ENCODE measurements at places on chromosomes 7 and 10.
A peak's percentile ranks its signal among the peaks of the same experiment; 100 is the strongest.

DNA sequence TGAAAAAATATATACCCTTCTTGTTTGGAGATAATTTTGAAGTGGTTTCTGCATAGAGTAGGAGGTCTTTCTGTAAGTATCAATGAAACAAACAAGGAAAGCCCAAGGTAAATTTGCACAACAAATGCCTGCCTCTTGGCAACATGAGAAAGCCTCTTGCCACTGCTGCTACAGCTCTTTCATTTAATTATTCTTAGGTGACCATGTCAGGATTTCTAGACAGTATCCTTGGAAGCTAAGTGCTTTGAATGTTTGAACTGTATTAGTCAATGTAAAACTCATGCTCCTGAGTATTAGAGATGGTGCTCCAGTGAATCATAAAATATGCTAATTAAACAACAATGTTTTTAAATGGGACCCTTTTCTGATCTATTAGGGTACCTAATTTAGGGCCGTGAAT is 81.2 kb upstream of the ITGB1 start:
- DNase-seq = peak; percentile 9

- peak; percentile 36 for DNase-seq
Measured at GRCh38 chr7:117012696-117013095, 59.4 kb downstream of the ST7 start.

DNA sequence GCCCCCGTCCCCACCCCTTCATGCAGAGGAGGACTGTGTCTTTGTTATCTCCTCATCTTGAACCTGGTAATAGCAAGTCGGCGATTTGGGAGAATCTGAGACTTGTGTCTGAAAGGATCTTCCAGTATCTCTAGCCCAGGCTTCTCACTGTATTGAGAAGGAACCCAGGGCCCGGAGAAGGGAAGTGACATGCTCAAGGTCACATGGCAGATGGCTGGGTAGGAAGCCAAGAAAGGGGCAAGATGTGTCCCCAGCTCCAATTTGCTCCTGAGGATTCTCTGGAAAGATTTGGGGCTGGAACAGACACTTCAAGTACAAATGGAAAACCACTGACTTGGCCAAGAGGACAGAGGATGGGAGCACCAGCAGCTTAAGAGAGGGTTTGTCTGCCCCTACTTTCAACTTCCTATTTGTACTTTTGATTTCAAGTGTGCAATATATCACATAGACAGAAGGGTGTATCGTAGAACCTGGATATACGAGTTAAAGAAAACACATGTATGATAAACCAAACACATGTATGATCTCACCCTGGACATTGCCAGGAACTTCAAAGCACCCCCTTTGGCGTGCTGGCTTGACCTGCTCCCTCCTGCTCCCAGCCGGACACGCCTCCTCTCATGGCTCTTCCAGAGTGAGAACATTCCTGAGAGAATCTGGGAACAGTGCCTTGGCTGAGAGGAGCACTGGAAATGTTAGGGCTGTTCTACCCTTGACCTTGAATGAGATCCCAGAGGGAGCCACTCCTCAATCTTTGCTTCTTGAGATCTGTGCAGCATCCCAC is 79.7 kb downstream of the CDH23 start:
- DNase-seq = no peak

- DNase-seq = no peak
Measured at GRCh38 chr10:6711408-6711841, 131.3 kb upstream of the PRKCQ start.

GRCh38 chr7:16836481-16836880 is 31.7 kb upstream of the AGR2 start:
- no peak for DNase-seq

GRCh38 chr10:15804109-15804508 is 56.2 kb downstream of the MINDY3 start:
- DNase-seq = no peak

GRCh38 chr7:102395592-102395872 is 631 bp upstream of the PRKRIP1 start:
- no peak for DNase-seq

GRCh38 chr7:17013204-17013603 is 131.4 kb upstream of the AGR3 start:
- peak; percentile 46 for DNase-seq

DNA sequence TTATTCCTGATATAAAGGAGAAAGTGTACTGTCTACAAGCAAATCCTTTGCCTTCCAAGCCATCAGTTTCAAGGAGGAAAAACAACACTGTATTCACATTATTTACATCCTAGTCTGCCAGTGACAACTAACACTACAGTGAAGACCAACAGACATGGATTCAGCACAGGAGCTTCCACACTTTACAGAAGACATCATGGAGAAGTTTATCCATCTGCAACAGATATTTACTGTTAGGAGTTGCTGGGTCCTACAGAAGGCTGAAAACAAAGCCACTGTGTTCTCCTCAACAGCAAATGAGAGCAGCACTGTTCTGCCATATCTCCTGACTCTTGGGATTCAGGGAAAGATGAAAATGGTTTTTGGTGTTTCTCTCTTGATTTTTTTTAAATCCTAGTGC is 31.9 kb downstream of the NAPEPLD start:
- DNase-seq = no peak

DNA sequence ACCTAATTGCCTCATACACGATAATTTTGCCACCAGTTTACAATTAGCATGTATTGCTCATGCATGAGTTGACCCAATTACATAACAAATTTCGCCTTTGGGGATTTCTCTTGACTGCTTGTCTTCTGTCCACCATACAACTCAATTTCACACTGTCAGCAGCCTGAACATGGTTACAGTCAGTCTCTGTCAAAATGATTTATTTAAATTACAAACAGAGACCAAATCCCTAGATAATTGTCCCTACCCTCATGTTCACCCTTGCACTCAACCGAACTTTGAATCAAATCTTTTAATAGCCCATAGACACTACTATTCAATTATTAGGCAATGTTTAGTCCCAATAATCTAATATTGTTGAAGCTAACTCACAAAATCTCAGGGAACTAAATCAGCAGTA is 59.7 kb upstream of the NEBL start:
- DNase-seq = no peak

- no peak for DNase-seq
Measured at GRCh38 chr10:108556186-108556585, 1367.1 kb downstream of the XPNPEP1 start.

DNA sequence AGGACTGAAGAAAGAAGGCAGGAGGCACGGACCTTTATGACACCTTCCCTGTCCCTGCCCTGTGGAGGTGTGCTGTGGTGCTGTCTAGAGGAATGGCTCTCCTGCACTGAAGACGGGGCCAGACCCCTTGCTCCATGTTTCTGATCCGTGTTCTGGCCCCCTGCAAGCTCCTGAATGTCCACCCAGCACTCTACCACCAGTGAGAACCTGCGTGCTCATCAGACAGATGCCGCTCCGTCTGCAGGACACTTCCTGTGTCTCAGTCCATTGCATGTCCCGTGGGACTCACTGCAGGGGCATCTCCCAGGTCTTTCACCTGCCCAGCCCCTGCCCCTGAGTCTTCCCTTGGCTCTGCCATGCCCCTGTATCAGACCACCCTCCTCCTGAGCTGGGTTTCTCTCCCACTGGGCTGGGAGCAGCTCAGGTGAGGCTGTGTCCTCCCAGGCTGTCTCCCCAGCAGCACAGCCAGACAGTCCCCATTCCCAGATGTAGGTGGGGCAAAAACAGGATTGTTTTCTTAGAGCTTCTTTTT is 278.3 kb upstream of the ZNF32 start:
- no peak for DNase-seq

DNA sequence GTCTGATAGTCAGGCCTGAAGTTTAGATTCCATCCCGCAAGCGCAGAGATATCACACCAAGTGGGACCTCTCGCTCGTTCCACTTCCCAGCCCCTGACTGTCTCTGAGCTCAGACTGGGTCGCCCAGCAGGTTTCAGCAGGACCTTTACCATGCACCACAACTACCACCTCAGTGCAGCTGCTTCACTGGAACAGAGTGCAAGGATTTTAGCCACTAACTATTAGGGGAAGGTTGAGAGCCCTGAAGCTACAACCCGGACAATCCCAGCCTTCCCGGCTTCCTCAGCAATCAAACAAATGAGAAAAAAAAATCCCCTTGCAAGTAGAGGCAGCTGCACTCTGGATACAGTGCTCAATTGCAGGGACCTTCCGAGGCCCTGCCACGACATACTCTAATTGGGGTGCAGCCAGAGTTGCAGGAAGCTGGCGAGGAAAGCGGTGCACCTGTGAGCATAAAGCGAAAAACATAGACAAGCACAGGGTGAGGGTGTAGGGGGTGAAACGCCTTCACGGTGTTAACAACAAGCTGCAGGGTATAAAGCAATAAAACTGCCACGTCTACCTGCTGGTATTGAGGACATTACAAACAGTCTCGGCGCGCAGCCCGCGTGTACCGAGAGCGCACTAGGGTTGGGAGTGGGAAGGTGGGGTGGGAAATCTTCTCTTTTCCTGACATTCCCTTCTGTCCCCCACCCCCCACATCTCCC is 2.6 kb upstream of the DLX6 start:
- no peak for DNase-seq

DNA sequence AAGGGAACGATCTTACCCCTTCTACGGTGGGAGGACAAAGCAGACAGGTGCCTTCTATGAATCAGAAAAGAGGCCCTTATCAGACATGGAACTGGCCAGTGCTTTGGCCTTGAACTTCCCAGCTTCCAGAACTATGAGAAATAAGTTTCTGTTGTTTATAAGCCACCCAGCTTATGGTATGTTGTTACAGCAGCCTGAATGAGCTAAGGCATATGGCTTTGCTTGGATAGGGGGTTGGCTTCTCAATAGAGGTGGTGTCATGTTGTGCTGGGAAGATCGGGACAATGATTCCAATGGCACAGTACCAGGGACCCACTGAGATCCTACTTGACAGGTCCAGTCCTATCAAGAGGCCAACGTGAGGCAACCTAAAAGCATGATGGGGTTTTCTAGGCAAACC is 183.4 kb upstream of the BMPER start:
- DNase-seq = no peak

DNA sequence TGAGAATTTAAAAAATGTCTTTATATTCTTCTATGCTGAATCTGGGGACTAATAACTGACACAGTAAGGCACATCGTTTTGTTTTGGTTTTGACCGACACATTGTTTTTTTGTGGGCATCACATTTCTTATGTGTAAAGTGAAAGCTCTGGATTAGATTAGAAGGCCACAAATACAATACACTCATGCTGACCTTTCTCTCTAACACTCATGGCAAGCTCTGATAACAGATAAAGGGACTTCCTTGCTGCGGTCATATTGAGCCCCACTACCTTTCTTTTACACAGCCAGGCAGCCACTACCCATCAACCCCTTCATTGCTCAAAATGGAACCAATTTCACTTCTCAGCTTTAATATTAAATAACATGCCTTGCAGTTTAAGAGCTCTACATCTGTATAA is 26.0 kb downstream of the PPP1R3A start:
- DNase-seq = peak; percentile 23

- peak; percentile 24 for DNase-seq
Measured at GRCh38 chr10:7788639-7789286, 786 bp downstream of the ATP5F1C start.

- no peak for DNase-seq
Measured at GRCh38 chr10:7567911-7568620, 98.7 kb downstream of the ITIH5 start.

- DNase-seq = no peak
Measured at GRCh38 chr7:105028004-105028403, 14.0 kb downstream of the KMT2E start.

DNA sequence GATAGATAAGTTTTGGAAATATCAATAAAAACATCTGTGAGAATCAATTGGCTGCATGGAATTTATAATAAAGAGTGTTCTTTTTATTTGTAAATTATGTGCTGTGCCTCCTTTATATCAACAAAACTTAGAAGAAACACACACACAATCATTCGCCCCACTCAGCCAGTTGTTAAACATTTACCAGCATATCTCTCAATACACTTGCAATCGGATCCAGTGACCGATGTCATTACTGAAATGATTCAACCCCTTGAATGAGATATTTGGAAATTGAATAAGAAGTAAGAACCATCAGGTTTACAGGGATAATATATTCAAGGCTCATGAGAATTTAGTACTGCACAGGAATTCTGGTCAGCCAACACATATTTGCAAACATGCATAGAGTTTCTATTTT is 35.6 kb downstream of the TAF3 start:
- DNase-seq = no peak

GRCh38 chr10:34430685-34431084 is 384.4 kb downstream of the PARD3 start:
- DNase-seq = no peak

DNA sequence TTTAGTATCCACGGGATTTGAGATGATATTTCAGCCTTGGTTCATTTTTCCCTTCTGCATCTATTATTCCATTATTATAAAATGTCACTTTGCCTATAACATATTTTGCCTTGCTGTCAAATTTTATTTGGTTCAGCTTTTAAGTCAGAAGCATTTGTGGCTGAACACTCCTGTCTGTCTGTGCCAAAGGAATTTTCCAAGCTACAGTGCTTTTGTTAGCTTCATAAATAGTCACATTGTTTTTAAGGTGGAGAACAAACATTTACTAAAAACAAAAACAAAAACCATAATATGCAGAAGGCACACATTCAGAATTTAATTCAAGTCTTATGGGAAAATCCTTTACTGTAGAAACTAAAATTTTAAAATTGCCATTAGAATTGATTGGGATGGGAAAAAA is 33.8 kb upstream of the ELMO1 start:
- DNase-seq = no peak

DNA sequence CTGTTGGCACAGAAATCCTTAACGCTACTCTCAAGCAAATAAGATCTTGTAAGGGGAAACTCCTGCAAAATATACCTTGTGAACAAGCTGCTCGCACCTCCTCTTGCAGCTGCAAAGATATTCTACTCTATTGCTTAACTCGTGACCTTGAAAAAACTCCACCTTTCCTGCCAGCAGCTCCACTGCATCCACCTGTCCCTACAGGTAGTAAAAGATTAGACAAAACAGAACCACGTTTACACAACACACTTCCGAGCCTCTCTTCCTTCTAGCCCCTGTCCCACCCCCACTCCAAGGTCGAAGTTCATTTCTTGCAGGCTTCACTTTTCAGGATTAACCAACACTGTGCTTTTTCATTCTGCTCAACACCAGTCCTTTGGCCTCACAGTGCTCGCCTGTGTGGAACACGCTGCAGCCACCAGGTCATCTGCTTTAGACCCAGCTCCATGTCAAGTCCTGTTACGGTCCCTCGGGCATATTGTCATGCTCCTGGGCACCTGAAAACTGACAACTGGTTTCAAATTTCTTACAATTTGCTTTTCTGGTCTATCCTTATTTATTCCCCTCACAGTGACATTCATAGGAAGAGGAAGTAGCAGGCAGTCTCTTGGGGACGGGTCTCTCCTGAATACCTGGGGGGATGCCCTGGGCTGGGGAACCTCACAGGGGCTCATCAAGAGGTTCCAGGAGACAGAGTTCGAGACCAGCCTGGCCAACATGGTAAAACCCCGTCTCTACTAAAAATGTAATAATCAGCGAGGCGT is 165.8 kb upstream of the KLF14 start:
- DNase-seq = no peak

- peak; percentile 14 for DNase-seq
Measured at GRCh38 chr10:76974017-76974691, 663.5 kb downstream of the KCNMA1 start.

GRCh38 chr7:95537468-95537867 is 51.7 kb downstream of the ASB4 start:
- DNase-seq = no peak

GRCh38 chr7:104033837-104034236 is 44.4 kb upstream of the RELN start:
- no peak for DNase-seq

- peak; percentile 16 for DNase-seq
Measured at GRCh38 chr7:51324206-51324898, 7.7 kb upstream of the COBL start.

- no peak for DNase-seq
Measured at GRCh38 chr10:61125560-61126170, 181.7 kb upstream of the RHOBTB1 start.

GRCh38 chr7:1895664-1896515 is 225.8 kb downstream of the ELFN1 start:
- no peak for DNase-seq
